ENCODE measurements at places on chromosomes 12 and 14. TPM values are rescaled to one million over a fixed set of nuclear protein-coding genes. Genes with fewer than 3 reads are reported as not detected.

GRCh38 chr14:100654025-100654813 lies 67.0 kb upstream of the BEGAIN start:
- DNase-seq: no peak

KRT85 gene
- not detected for polyA plus RNA-seq

DNA sequence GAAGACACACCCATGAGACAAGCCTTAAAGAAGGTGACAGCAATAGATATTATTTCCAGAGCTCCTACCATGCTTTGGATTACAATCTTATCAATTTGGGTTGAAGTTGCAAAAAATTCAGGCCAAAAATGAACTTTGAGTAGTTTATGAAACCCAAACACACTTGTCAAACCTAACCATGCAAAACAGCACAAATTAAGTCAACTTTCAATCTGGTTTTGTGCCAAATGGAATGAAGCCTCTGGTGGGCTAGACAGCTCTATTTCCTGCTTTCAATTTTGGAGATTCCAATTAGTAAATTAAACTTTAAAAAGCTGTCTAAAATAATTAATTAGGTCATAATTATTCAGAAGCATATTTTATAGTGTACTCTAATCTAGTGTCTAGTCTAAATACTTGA lies 203.4 kb downstream of the SYT1 start:
- DNase-seq: no peak

GRCh38 chr14:22549981-22550673 lies 38.9 kb downstream of the DAD1 start:
- DNase-seq: peak; percentile 52

ITGB7 gene
- 0.17 TPM for polyA plus RNA-seq

NR1H4 gene
- polyA plus RNA-seq: not detected

- DNase-seq: peak; percentile 21
These were observed 64.8 kb downstream of the WSCD2 start for GRCh38 chr12:108193917-108194316.

GRCh38 chr12:53102883-53103807 lies at the start of gene SOAT2:
Gene SOAT2, plus strand, starts transcription at chr12:53103486. Its CDS starts 92 bp downstream, at chr12:53103578.
- DNase-seq: no peak

MYF6 gene
- not detected for polyA plus RNA-seq

- DNase-seq: no peak
These were observed 47.1 kb downstream of the FBRSL1 start for GRCh38 chr12:132537049-132537448.

DNA sequence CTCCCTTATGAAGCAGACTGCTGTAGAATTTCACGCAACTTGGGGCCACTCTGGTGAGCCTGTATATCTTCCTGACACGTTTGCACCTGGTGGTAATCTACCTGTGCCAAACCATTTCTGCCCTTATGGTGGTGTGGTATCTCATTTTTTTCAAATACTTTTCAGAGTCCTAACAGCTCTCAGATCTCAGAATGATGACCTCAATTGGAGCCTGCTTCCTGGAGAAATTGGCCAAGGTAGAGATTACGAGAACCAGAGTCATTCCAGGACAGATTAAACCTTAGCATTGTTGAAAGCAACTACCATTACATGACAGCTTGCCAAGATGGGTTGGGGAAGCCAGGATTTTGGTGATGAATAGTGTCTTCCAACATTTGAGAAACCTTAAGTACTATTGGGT lies 48.2 kb downstream of the CPSF6 start:
- DNase-seq: no peak

PTCSC3 gene
- polyA plus RNA-seq: not detected

- DNase-seq: no peak
These were observed 8.8 kb upstream of the LRRK2 start for GRCh38 chr12:40215982-40216381.

GRCh38 chr12:65948320-65949008 lies 124.2 kb downstream of the HMGA2 start:
- DNase-seq: peak; percentile 100

GRCh38 chr12:224330-224729 lies 10.4 kb upstream of the SLC6A12 start:
- DNase-seq: no peak

- DNase-seq: no peak
These were observed at the start of gene CLEC2D for GRCh38 chr12:9669534-9669933. Gene CLEC2D, plus strand, starts transcription at chr12:9669713. Its CDS starts 22 bp downstream, at chr12:9669735.

DNA sequence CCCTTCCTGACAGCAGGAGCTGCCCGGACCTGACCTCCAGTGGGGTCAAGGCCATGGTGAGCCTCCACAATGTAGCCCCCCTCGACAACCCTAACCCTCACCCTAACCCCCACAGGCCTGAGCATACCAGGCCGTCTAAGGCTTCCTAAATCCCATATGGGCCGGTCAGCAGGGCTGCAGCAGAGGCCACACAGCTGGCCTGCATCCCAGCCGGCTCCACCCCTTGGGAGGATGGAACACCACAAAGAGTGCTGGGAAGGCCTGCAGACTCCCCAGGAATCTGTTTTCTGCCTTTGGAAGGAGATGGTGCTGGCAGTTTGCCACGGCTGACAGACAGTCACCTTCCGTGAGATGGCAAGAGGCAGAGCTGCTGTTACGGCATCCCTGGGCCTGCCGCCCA lies 2.8 kb downstream of the TMEM179 start:
- no peak for DNase-seq

DNA sequence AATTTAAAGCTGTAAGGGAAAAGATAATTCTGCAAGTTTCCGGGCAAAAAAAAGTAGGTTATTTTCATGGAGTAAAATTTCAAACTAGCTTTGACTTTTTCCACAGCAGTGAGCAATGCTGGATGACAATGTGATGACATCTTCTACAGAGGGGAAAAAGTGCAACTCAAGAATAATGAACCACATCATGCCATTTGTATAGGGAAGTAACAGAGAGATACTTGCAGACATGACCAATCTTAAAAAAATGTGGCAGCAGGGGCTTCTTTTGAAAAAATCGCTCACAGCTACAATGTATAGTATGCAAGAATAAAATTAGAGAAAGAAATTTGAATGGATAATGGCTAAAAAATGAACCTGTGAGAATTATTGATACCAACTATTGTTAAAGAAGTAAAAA lies 115.5 kb downstream of the DHRS2 start:
- DNase-seq: no peak

- DNase-seq: no peak
These were observed 43.5 kb downstream of the SCARB1 start for GRCh38 chr12:124820199-124820598.

AQP6 gene
- polyA plus RNA-seq: not detected

GRCh38 chr12:72201457-72201856 lies 70.7 kb upstream of the TRHDE start:
- no peak for DNase-seq

SOS2 gene
- polyA plus RNA-seq: 6.2 TPM

- no peak for DNase-seq
These were observed 84.7 kb downstream of the SLC41A2 start for GRCh38 chr12:104873374-104873773.

- no peak for DNase-seq
These were observed 292.6 kb upstream of the CAND1 start for GRCh38 chr12:66976526-66976925.

GRCh38 chr14:104717646-104718045 lies 6.4 kb upstream of the ADSS1 start:
- DNase-seq: no peak

ASIC1 gene
- polyA plus RNA-seq: 0.66 TPM
